T-helper 9 cell (primary cell): ENCODE measurements at places on chromosomes 1 and 21.

DNA sequence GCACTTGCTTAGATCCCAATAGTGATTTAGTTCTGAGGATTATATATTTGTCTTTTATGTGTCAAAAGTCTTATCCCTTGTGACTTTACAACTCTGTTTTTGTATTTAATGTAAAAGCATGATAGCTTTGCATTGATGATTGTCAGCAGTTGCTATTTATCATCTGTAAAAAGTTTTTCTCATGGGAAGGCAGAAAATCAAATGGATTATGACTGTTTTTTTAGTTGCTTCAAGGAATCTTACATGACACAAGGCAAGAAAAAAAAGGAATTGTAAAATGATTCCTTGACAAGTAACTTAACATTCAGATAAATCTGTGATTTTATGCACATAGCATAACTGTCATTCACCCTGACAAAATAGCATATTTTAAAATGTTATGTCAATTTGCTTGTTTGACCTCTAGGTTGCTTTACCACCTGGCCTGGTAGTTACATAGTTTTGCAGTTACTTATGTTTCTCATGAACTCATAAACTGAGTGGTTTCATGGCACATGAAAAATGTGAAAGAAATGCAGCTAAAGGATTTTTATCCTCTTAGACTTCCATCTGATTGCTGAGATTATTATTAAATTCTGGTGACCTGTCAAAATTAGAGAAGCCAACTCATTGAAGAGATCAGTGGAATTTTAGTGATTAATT is 622.6 kb downstream of the ADGRL2 start:
- no peak for DNase-seq

DNA sequence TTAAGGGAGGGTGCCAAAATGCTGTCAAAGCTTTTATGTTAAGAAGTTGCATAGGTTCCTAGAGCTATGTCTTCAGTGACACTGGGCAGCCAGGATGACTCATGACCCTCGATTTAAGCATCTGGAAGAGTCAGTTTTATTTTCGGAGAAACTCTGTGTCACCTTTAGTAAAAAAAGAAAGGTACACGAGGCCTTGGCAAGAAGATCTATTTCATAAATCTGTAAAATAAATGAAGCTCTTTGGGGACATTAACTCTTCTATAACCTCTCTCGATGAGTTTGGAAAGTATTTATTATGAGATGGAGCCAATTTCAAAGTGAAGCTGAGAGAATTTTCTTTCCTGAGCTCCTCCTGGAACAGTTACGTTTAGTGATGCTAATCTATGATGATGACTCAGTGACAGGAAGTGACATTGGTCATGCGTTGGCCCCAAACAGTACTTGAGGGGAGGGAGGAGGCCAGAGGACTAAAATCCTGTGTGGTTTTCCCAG is 156.5 kb downstream of the HLX start:
- no peak for DNase-seq

DNA sequence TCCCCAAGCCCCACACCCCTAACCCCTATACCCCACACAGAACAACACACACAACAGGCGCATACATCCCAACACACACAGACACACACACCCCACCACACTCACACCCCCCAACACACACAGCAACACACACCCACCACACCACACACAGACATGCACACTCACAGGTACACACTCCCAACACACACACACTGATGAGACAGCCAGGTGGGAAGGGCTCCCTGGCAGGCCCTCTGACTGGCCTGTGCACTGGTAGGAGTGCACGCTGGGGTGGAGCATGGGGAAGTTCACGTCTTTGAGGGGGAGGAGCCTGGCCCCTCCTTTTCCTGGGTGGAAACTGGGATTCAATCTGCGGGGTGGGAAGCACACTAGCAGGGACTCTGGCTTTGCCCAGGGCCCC is 116.7 kb downstream of the RHOU start:
- no peak for DNase-seq

GRCh38 chr1:199463521-199464127 is 563.9 kb upstream of the NR5A2 start:
- DNase-seq, result no peak

- no peak for DNase-seq
Observed at GRCh38 chr1:172108161-172108893, 267.0 kb downstream of the DNM3 start.

GRCh38 chr1:97806326-97806725 is 114.5 kb downstream of the DPYD start:
- DNase-seq, result no peak

GRCh38 chr1:13623021-13623637 is 39.5 kb downstream of the PDPN start:
- no peak for DNase-seq

- DNase-seq, result no peak
Observed at GRCh38 chr1:14265495-14265894, 333.0 kb upstream of the KAZN start.

DNA sequence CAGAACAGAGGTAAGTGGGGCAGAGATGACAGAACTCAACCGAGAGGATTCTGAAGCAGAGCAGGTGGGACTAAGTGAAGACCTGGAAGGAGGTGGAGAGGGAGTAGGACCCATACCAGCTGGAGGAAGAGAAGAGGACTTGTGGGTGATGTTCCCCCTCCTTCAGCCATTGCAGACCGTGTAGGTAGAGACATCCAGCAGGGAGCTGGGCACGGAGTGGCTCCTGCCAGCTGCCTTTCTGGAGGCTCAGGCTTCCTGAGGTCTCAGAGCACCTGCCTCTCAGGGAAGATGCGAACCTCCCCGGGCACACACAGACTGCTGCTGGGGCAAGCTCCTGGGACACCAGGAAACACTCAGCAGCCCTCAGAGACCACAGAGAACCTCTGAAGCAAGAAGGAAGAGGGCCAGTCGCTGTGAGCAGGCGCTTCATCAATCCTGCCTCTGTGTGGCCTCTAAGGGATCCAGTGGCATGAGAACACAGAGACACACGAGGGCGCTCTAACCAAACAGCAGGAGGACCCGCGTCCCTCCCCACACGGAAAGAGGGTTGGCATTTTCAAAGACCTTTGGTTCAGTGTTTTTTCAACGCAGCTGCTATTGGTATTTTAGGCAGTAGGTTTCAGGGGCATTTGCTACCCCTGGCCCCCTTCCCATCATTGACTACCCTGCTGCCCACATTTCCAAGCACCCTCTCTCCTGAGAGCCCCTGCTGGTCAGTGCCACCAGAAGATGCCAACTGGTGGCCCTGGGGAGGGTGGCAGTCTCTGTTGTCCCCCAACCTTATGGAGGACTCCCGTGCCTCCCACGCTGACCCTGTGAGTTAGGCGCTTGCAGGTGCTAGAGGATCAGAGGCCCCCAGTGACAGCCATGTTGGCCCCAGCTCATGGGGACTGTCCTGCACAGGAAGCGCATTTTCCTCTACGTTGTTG is 89.6 kb upstream of the EDN2 start:
- peak; percentile 71 for DNase-seq

DNA sequence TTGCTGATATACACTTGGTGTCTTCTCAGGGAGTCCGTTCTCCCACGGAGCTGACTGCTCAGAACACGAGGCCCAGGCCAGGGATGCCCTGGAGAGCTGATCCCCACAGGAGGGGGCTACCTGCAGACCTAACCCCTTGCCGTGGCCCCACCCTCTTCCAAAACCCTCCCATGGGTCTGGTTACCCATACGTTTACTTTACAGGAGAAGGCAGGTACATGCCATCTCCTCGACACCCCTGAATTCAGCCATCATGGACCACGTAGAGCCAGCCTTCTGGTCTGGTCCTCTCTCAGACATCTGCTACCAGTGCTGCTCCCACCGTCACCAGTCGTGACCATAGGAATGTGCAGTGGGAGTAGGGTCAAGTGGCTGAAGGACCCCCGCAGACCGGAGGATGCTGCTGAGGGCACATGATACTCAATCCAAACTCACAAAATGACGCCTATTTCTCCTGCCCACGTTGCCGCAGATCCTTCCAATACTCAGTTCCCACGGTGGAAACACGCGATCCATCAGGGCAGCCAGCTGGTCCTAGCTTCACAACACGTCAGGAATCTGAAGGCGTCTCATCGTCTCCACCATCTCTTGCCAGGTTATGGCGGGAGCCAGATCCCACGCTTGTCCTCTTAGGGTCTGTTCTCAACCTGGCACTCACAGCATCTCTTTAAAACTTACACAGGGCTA is 26.7 kb downstream of the PGBD5 start:
- DNase-seq, result no peak

- DNase-seq, result no peak
Observed at GRCh38 chr1:166675213-166675612, 164.1 kb upstream of the POGK start.

DNA sequence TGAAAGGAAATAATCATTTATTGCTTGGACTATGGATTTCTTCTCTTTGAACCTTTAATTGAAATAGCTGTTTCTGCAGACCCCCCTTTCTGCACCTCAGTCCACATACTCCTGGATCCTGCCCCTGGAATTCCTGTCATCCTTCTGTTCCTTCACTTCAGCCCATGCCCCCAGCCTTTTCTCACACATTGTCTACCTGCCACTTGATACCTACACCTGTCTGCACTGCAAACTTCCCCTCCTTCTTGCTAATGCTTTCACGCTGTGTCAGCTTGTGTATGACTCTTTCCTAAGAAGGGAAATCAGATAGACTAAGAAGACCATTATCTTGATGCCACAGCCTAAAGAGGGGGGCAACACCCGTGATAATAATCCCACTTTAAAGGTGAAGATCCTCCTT is 80.3 kb upstream of the EXO1 start:
- DNase-seq, result no peak

DNA sequence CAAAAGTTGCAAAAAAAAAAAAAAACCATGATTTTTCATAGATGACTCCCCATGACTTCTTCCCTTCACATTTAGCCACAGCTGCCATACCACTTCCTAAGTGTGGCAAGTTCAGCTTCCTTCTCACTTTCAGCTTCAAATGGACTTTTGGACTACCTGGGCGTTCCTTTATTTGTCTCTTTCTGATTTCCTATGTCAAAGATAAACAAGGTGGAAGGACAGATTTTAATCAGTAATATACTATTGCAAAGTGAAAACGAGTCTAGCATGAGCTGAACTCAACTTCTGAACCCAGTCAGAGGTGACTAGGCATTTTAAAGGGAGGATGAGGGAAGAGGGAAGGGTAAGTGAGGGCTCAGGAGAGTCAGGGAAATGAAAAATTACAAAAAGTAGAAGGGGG is 14.4 kb upstream of the SCCPDH start:
- no peak for DNase-seq

GRCh38 chr1:177748080-177748801 is 221.6 kb downstream of the SEC16B start:
- DNase-seq, result no peak

DNA sequence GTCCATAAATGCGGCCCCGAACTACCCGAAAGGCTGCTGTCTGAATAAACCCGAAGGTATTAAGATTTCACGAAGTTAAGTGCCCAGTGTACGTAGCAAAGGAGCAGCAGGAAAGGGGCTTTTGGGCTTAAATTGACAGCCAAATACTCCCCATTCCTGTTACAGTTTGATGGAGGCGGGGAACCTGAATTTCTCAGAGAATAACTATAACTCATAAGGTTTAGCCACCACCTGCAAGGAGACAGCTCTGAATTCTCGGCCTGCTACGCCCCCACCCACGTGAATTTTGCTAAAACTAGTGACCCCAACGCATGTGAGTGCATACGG is 5.2 kb downstream of the GFI1 start:
- DNase-seq, result no peak
